ENCODE measurements at places on chromosomes 11 and 22. TPM values are rescaled to one million over a fixed set of nuclear protein-coding genes. Genes with fewer than 3 reads are reported as not detected.
A peak's percentile ranks its signal among the peaks of the same experiment; 100 is the strongest.

DNA sequence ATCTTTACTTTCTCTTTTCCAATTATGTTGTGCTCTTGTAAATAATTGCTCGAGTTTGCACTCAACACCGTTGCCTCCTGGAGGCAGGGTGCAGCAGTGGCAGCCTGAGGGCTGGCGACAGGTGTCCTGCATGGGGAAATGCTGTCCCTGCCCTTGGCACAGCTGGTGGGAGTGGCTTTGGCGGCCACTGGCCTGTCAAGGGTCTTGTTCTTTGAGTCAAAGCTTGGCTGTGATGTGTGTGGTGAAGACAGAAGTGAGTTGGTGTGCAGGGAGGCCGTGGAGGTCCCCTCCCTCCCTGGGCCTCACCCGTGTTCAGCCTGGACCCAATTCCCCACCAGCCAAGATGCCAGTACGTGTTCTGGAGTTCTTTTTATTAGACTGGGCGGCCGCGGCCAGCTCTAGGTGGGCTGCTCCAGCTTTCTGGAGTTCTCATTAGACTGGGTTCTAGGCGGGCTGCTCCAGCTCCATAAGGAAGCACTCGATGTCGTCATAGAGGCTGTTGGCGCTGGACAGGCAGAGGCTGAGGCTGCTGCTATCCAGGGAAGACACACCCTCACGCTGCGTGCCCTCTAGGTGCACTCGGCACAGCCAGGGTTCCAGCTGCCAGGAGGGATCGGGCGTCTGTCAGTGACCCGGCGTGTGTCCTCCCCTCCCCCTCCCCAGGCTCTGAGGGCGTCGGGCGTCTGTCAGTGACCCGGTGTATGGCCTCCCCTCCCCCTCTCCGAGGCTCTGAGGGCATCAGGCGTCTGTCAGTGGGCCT, 3.4 kb downstream of the IRF7 start:
- peak; percentile 22 for DNase-seq

DNA sequence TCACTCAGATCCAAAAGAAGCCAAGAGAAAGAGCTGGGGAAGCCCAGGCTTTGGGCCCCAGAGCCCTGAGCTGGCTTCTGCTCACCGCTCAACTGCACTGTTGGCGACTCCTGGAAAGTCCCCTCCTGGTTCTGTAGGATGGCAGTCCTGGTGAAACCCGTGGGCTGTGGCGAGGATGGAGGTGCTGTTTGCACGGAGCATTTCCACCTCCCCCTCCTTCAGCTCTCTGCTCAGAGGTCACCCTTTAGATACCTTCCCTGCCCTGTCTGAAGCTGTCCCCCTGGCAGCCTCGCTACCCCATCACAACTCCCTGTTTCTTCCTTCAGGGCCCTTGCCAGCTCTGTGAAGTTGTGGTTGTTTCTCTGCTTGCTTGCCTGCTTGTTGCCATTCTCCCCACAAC, 97.8 kb downstream of the MYO18B start:
- no peak for DNase-seq

- DNase-seq, result no peak
Measured at GRCh38 chr22:40240160-40240559, 62.4 kb downstream of the TNRC6B start.

SCT gene
- not detected for total RNA-seq

- DNase-seq, result no peak
Measured at GRCh38 chr11:112670806-112671570, 290.2 kb upstream of the NCAM1 start.

DNA sequence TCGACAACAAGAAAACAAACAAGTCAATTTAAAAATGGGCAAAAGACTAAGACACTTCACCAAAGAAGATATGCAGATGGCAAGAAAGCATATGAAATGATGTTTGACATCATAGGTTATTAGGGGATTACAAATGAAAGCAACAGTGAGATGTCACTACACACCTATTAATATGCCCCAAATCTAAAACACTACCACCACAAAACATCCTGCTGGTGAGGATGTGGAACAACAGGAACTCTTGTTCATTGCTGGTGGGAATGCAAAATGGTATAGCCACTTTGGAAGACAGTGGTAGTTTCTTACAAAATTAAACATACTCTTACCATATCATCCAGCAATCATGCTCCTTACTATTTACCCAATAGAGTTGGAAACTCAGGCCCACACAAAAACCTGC, 29.0 kb downstream of the PRRG4 start:
- DNase-seq, result no peak
